ENCODE measurements at places on chromosomes 2 and 18.

- DNase-seq: no peak
Measured at GRCh38 chr2:239308661-239309397, 92.0 kb downstream of the HDAC4 start.

DNA sequence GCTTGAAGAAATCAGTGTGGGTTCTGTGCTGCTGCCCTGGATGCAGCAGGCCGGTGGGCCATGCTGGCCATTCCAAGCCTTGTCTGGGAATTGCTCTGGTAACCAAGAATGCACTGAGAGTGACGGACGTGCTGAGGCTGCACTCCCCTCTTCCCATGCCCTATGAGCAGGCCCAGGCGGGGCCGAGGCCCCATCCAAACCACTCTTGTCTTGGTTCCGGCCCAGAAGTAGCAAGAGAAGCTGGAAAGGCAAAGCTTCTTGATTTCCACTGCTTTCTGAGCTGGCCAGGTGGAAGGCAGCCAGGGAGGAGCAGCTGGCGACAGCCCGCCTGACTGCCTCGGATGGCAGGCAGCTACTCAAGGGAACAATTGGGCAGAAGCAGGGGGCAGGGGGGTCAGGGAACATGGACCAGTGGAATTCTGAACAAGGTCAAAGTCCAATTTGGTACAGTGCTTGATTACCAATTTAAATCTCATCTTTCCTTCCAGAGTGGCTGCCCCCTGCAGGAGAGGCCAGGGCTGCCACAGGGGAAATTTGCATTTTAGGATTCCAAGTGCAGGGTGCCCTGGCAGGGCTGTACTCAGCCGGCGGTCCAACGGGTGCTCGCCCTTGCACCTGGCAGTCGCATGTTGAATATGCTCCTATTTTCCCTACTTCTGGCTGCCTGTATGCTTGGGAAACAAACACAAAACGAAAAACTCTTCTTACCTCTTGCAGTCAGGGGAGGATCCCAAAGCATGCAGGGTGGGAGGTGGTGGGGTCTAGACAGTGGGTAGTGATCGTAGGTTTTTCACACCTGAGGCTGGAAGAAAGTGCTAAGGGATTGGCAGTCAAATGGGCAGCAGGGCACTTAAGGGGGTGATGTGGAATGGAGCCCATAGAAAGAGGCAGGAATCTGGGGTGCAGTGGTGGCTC lies 67.3 kb downstream of the LIPG start:
- no peak for DNase-seq

DNA sequence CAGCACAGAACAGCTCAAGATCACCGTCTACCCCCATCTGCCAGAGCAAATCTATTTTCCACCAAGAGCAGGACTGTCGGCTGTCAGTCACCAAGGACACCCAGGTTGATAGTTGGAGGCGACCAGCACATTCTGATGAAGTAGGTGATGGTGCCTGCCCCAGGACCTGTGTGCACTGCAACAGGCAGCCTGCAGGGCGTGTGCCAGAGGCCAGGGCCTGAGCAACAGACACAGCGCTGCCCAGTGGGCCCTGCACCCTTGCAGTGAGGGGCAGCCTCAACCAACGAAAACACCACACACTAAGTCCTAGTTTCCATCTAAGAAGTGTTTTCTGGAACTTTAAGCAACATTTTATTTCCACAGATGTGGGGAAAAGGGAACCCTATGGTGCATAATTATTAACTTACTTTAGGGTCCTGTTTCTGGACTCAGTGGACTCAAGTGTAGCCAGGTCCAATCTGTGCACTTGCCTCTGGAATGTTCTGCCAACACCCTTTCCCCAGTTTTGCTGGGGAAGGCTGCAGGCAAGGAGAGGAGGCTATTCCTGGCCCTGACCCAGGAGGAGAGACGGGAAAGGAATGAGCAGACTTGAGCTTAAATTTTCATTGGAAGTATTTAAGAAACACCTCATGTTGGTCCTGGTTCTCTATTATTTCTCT lies 61.5 kb downstream of the ADNP2 start:
- DNase-seq: no peak

DNA sequence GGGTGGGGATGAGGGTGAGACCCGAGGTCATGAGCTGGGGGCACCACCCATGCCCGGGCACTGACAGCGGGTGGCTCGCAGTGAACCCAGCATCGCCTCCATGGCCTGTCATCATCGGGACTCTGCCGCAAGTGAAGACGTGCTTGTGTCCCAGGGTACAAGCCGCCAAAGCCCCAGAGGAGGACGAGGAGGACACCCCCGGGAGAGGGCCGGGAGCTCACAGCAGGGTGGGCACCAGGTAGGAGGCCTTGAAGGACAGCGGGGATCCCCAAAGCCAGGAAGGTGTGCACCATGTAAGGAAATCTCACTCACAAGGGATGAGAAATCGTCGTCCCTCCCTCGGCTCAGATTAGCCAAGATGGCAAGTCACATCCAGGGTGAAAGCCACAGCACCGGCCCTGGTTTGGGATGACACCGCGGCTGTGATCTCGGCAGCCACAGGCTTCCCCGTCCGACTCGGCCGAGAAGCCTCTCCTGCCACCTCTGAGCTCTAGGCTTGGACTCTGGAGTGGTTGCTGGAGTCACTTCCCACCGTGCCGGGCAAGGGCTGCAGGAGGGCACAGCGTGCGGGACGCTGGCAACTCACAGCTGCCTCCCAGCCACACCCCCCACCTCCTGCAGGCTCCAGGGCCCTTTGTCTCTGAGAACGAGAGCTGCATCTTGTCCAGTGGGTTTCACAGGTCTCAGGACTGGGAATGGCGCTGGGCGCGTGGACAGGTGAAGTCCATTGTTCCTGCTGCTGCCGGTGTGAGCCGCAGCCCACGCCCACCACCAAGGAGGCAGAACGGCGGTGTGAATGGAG lies 81.6 kb upstream of the CTDP1 start:
- no peak for DNase-seq

- DNase-seq: no peak
Measured at GRCh38 chr2:21095178-21095577, 28.6 kb upstream of the TDRD15 start.

DNA sequence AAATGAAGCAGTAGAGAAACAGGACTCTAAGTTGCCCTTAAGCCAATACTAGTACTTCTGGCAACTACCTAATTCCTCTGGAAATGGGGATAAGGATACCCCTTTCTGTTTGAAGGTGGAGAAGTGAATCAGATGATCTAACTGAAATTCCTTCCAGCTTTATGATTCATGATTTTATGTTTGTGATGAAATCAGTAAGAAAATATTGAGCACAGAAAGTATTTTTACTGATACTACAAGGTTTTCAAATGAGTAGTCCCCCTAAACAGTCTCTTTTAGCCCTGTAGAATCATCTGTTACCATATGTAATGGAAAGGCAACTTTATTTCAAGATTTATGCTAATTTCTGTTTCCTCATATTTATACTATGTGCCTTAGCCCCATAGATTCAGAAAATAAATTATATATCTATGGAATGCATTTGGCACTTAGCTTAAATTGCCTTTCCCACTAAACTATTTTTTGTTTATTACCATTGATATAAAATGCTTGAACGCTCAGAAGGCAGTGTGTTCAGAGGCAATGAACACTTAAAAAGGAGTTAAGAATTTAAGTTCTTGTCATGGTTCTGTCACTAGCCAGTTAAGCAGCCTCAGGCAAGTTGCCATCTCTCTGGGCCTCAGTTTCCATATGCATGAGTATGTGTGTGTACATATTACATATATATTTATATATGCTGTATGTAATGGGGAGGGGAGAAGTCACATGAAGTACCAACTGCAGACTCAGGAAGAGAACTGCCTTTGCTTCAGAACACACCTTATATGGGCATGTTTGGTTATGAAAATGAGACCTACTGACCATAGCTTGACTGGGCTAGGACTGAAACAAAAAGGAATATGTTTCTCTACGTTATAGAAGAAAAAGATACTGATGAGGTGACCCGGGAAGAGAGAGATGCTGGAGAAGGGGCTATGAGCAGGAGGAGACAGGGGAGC lies 97.7 kb downstream of the CDC42EP3 start:
- no peak for DNase-seq

DNA sequence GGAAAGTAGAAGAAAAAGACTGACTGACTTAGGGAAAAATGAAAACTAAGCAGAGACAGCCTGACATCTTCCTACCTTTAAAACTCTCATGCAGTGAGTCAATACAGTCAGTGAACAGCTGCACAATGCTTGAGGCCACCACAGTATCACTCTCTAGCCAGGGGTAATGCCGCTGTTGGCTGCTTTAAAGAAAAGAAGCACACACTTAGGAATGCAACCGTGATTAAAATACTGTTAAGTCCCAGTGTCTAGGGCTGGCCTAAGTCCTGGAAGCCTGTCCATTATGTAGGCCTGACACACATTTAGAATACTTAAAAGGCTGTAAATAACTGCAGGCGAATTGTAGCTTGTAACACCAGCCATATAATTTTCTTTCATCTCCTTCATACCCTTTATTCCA lies 50.7 kb downstream of the SIGLEC15 start:
- no peak for DNase-seq

DNA sequence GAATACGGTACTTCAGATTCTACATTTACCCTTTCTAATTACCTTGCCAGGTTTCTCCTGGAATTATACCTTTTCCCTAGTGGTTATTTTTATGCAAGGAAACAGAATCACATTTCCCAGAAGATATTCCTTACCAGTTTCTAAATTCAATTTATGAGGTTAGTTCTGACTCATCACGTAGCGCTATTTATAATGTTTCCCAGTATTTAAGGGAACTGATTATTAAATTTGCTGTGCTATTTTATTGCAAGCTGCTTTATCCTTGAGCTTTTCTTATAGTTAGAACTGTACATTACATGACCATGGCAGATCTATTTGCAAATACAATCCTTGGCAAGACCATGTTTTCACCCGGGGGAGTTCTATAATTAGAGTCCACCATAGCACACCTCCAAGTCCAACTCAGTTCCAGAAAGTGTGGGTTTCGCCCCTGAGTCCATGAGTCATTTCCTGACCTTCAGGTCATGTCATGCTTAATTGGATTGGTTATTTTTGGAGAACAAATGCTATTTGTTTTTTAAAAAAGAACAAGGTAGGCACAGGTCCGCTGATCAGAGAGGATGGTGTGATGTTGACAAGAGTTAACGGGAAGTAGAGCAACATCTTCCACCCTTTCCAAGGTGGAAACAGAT lies 126.6 kb downstream of the ZNF532 start:
- no peak for DNase-seq

- DNase-seq: no peak
Measured at GRCh38 chr18:7000484-7001096, 117.0 kb downstream of the LAMA1 start.
